AG10803 (cell line): ENCODE measurements at places on chromosomes 4 and X.
A peak's percentile ranks its signal among the peaks of the same experiment; 100 is the strongest.

GRCh38 chr4:22496165-22496813, 19.6 kb downstream of the ADGRA3 start:
- DNase-seq: peak; percentile 15

DNA sequence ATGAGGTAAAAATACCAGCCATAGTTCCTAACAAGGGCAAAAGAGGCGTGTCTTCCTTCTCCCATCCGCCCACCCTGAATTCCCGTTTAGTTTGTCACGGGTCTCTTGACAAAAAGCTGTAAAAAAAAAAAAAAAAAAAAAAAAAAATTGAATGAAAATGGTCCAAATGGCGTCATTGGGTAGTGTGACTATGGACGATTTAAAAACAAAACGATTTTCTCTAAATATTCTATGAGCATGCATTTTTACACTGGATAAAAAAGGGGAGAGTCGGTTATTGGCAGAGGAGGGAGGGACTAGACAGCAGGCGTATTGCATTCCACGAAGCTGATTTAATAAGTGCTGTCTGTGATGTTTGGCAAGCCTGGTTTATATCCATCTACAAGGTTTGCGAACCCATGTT, at the start of gene FAM133A:
Gene FAM133A (plus strand): TSS at position 338 of the 403 bp plus-strand sequence. CDS start 35,214 bp downstream, outside the sequence.
- peak; percentile 46 for DNase-seq

DNA sequence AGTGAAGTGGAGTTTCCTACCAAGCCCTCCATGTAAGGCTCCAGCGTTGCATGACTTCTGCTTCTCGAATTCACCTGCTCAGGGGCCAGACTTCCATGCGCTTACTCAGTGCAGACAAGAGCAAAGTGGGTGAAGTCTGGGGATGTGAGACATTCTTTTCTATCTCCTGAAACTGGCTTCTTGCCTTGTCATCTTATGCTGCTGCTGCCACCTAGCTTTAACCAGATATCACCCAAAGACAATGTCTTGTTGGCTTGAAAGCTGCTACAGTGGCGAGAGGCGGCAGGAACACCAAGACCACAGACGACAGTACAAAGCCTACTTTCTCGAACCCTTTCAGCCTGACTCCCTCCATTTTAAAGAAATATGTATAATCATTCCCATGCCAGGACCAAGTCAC, 103.6 kb upstream of the ADGRG2 start:
- no peak for DNase-seq

DNA sequence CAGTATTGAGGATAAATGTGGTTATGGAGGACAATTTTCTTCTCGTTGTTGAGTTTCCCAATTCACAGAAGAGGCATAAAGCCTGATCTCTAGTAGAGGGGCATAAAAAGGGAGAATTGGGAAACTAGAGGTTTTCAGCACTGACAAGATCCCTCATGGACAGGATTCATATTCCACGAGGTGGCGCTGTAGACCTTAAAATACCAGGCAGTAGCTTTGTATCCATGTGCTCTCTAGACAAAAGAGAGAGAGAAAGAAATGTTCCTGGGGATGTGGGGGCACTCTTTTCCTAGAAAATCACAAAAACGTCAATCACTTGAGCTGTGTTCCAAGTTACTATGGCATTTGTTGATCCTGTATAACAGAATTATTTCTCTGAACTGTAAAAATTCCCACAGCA, 128.3 kb downstream of the MAGEE1 start:
- peak; percentile 3 for DNase-seq

DNA sequence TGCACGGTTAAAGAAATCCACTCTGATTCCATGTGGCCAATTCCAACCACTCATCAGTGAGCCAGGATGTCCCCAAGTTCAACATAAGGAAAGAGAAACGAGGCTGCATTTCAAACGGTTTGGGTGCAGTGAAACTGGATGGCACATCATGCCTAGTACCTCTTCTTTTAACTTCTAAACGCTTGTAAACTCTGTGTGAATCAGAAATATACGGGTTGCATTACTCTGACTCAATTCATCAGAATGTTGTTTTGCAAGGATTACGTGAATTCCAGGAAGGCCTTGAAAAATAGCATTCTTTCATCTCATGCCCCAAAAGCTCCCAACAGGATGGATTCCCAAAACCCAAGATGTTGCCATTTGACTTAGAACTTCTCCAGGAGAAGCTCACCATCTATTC, 270.4 kb downstream of the LDB2 start:
- peak; percentile 97 for DNase-seq

DNA sequence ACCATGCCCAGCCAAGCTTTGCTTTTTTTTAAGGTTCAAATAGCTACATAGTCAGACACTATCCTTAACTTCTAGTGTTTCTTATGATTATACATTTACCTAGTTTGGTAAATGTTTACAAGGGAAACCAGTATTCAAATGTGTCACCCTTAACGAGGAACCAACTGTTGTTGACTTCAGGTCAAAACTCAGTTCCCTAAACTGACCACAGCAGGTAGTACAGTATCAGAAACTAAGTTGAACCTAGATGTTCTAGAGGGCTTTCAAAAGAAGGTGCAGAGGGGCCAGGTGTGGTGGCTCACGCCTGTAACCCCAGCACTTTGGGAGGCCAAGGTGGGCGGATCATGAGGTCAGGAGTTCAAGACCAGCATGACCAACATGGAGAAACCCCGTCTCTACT, 11.3 kb downstream of the GPC4 start:
- DNase-seq: no peak

GRCh38 chrX:38800981-38801845, at the start of gene MID1IP1:
Gene MID1IP1, plus strand, starts transcription at chrX:38801459. Its CDS starts 3,488 bp downstream, at chrX:38804947.
- peak; percentile 88 for DNase-seq

GRCh38 chr4:22099896-22100295, 151.3 kb upstream of the KCNIP4 start:
- DNase-seq: no peak
